ENCODE measurements at places on chromosomes 13 and 19.

DNA sequence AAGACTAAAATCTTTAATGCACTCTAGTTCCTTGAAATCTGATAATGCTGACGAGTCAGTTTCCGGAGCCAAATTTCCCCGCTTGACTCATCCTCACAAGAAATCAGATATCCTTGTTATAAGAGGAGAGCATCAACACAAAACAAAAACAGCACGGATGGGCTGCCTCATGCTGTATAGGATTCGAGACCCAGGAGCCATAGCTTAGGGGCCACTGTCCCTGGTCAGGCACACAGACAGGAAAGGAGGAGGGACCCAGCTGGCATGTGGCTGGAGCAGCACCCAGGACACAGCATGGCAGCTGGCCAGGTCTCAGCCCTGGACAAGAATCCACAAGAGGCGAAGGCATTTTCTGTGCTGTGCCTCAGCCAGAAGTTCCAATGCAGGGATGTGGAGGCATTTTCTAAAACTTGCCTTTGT is 110.2 kb upstream of the SPATA13 start:
- no peak for DNase-seq

DNA sequence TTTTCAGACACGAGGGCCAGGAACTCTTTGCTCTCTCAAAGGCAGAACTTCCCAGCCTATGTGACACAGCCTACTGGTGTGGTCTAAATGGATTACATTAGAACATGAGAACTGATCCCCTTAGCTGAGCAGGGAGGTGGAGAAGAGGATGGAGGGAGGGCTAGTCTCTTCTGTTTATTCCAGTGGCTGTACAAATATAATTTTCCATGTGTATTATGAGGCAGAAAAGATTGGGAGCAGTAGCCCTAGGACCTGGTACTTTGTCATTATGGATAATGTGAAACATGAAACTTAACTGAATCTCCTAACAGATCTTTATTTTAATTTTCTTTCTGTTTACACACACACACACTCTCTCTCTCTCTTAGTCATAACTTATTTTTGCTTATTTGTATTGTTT is 82.1 kb downstream of the WDFY2 start:
- no peak for DNase-seq

DNA sequence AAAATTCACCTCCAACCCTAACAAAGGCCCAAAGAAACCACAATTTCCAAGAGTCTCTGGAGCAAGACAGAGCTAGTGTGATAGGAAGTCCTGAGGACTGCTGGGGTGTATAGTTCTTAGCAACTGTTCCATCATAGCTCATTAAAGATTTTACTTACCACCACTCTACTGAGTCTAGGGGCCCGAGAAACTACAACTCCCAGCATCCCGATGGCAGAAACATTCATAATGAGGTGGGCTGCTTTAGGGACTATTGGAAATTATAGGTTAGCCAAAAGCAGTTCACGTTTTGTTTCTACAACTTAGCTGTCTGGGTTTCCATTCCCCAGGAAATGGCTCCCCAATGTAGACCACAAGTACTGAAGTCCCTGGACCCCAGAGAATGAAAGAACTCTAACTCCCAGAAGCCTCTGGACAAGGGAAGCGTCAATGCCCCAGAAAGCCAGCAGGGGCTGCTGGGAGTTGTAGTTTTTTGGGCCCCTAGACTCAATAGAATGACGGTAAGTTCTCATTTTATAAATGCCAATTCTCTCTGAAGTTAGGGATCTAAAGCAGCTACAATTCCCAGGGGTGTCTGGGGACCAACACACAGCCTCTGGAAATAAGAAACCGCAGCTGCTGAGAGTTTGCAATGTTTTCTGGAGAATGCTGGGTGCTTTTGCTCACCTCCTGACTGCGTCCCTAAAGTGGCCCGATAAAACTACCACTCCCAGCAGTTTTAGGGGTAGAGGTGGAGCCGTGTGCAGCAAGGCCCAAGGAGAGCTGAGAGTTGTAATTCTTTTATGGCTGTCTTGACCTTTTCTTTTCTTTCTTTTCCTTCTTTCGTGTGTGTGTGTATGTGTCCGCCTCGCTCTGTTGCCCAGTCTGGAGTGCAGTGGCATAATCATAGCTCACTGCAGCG is 11.1 kb downstream of the FTL start:
- peak; percentile 10 for DNase-seq

DNA sequence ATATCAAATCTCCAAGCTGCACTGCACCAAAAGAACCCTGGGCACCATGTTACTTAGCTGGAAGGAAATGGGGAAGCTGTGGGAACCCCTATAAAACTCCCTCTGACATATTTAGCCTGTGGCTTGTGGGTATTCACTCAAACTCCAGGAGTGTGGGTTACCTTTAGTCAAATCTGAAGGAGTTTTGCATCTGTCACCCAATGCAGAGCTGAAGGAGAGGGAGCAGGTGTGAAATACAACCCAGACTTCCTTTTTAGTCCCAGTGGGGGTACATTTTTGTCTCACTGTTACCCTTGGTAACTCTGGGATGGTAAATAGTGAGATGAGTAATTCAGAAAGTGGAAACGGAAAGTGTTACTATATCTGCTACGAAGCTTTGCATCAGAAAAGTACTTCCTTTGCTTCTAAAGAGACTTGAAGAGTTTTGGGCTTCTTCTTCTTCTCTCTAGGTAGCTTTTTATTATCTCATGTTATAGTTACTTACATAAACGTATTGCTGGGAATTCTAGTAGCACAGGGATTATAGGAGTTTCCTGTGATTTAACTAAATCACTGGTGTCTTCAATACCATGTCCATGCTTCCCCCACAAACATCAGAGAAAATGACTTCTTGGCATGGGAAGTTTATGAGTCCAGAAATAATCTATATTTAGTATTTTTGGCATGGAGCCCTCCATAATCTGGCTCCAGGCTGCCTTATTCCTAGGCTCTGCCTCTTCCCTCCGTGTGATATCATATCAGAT is 105.9 kb downstream of the AKAP11 start:
- DNase-seq: no peak

DNA sequence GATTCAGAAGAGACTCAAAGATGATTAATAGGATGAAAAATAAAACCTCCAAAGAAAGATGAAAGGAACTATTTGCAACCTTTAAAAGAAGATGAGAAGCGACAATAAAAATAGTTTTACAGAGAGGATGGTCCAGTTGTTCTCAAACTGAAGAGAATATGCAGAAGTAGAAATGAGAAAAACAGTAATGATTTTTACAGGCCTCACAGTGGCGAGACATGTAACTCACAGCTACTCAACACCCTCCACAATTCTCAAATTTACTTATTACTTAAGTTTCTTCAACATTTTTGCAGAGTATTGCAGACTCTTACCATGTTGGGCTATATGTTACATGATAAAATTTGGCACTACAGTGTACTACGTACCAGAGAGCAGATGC is 20.8 kb downstream of the NUFIP1 start:
- DNase-seq: no peak

GRCh38 chr19:53332484-53332883 is 1.1 kb upstream of the ZNF845 start:
- no peak for DNase-seq

All from NCI-H1105 treated with DMSO at 0.1 percent for 48 hours (cell line).